ENCODE measurements at places on chromosomes 3 and 15.

GRCh38 chr3:116566478-116566960 lies 121.2 kb upstream of the LSAMP start:
- DNase-seq = no peak

GRCh38 chr3:174220775-174221554 lies 638.2 kb upstream of the NAALADL2 start:
- no peak for DNase-seq

- no peak for DNase-seq
These were observed 193.5 kb downstream of the C3orf38 start for GRCh38 chr3:88343264-88343663.

- no peak for DNase-seq
These were observed 775.8 kb downstream of the ZPLD1 start for GRCh38 chr3:103210583-103210982.

- no peak for DNase-seq
These were observed 125.1 kb upstream of the RGMA start for GRCh38 chr15:93214106-93214505.

DNA sequence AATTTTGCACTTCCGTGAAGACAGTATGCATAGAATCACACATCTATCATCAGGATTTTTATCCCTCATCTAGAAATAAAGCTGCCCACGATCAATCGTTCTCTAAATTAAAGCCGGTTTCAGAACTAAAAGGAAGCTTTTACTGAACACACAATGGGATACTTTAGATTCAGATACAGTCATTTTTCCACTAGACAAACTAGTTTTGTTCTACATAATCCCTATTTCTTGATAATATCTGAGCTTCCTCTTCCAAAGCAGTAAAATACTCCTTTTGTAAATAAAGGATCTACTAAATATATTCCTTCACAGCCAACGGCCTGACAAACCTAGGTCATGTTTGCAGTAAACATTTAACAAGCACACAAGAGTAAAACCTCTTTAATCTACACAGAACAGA lies 2.0 kb upstream of the GANC start:
- no peak for DNase-seq

- no peak for DNase-seq
These were observed 35.6 kb upstream of the SPTSSB start for GRCh38 chr3:161406594-161407555.

DNA sequence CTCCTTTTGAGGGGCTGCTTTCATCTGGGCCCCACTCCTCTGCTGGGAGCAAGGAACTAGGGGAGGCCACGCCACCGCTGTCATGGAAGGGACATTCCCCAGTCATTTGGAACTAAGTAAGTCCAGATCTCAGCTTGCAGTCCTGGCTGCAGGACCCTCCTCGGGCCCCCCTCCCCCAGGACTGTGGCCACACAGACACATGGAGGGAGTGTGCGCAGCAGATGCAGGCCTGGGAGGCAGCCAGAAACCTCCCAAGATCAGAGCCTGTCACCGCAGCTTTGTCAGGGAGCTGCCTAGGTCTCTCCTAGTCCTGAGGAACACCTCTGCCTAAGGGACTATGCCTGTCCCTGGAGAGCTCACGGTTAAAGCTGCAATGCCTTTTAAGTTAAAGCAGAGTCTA lies 7.3 kb upstream of the SEMA3F start:
- no peak for DNase-seq
